Putamen (tissue), 1 donor: ENCODE measurements at places on chromosomes 1 and 21.

GRCh38 chr1:22618056-22618455, 18.4 kb upstream of the C1QA start:
- DNase-seq: no peak

DNA sequence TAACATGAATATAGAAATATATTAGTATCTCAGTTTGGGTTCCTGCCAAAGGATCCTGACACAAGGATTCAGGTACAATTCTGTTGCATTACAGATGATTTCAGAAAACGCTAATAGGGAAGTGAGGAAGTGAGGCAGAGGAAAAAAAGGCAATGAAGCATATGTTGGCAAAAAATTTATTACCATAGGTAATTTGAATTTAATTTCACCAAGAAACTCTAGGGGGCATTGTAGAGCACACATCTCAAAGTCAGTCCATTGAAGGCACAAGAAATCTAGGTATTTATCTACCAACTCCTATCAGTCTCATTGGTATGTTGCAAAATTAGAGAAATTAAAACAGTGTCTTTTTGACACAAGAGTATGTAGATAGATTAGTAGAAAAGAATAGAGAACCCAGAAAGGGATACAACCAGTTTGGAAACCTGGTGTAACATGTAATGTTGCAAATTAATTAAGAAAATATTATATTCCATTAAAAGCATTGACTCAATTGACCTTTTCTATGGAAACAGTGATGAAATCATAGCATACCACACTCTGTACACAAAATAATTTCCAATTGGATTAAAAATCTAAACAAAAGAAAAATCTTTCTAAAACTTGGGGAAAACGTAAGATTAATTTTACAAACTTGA, 104.9 kb upstream of the SNX7 start:
- DNase-seq: no peak

- DNase-seq: no peak
Observed at GRCh38 chr1:191760016-191760415, 398.2 kb upstream of the RGS18 start.

- DNase-seq: no peak
Observed at GRCh38 chr1:223780318-223780717, 65.4 kb downstream of the TP53BP2 start.

DNA sequence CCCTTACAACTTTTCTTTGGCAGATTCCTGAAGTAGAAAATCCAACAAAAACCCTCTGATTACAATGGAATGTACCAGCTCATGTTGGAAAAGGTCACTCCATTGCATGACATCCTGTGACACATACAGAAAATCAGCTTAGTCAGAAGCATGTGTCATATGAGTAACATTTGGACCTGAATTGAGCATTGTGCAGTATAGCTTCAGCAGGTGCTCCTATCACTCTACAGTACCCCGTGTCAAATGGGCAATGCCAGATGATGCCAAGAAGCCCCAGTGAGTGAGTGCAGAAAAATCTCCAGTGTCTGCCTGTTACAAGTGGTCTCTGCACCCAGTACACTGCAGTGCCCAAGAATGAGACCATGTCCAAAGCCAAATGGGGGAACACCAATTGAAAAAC, 129.7 kb upstream of the RUNX1 start:
- no peak for DNase-seq

GRCh38 chr1:225851805-225852204, 30.4 kb downstream of the TMEM63A start:
- no peak for DNase-seq

- no peak for DNase-seq
Observed at GRCh38 chr1:147738129-147738528, 22.3 kb downstream of the GJA5 start.

- DNase-seq: no peak
Observed at GRCh38 chr1:220336391-220337031, 64.3 kb upstream of the RAB3GAP2 start.

DNA sequence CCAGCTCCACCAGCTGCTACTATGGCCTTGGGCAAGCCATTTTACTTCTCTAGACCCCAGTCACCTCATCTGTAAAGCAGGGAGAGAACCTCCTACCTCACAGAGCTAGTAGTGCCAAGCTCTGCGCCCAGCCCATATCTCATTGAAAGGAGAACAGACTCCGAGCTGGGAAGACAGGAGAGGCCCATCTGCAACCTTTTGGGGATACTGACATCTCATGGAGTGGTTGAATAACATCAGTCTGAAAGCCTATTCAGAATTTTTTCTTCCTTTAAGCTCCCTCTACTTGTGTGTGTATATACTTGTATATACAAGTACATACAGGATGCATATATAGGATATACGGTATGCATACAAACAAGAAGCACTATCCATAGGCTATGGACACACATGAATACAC, 279.5 kb upstream of the POU3F1 start:
- no peak for DNase-seq

GRCh38 chr1:192010406-192010805, 147.9 kb upstream of the RGS18 start:
- no peak for DNase-seq

DNA sequence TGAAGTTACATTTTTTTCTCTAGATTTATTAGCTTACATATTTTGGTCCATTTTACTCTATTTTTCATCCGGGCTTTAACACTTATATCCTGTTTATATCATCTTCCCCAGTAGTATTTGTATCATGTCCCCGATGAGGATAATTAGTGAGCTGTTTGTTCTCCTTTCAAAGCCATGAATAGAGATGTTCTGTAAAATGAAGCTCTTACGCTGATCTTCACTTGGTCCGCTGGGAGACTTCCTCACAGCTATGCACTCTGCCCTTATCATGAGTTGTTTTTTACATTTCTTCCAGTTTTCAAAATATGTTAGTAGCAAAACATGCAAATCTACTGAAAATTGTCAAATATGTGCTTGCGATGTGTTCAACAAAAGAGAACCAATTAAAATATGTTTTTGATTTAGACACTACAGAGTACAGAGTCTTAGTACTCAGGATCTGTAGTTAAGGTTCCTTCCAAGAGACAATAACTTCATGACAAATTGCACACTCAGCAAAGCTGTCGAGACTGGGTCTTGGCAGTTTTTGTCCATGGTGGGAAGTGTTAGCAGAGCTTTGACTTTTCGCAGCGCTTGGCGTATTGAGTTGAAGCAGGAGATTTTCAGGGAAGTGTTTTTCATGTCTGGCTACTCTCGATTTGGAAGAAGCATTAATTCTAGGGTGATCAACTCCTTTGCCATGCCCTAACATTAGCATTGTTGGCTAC, 292.0 kb upstream of the ADAMTS5 start:
- DNase-seq: no peak

DNA sequence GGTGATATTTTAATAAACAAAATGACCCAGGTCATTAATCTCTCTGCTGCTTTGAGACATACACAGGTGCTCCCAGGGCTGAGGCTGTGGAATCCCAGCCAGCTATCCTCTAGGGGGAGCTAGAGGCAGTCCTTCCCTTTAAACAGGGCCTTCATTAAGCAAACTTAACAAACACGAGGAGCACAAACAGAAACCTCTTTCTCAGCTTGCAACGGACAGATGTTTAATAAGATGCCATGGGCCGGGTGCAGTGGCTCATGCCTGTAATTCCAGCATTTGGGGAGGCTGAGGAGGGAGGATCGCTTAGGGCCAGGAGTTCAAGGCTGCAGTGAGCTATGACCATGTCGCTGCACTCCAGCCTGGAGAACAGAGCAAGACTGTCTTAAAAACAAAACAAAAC, 106.7 kb downstream of the HIVEP3 start:
- no peak for DNase-seq

- DNase-seq: no peak
Observed at GRCh38 chr1:19412654-19413053, 72.7 kb downstream of the CAPZB start.
